ENCODE measurements at places on chromosomes 13 and 19. TPM values are rescaled to one million over a fixed set of nuclear protein-coding genes. Genes with fewer than 3 reads are reported as not detected.

Gene LILRA1
- 4.8 TPM for total RNA-seq

Gene OR7D4
- total RNA-seq, result not detected

Gene PRSS57
- not detected for total RNA-seq

Gene KLK10
- total RNA-seq, result not detected

Gene CNN1
- 5.9 TPM for total RNA-seq

Gene SLC35E1
- total RNA-seq, result 38.1 TPM

Gene CRX
- not detected for total RNA-seq
